Left hindlimb (tissue), 1 donor: ENCODE measurements at places on chromosomes 12 and 14.

- DNase-seq, result no peak
These were observed 34.8 kb downstream of the DIO3 start for GRCh38 chr14:101595887-101596721.

GRCh38 chr12:95653771-95654546, 102.7 kb upstream of the USP44 start:
- DNase-seq, result no peak

DNA sequence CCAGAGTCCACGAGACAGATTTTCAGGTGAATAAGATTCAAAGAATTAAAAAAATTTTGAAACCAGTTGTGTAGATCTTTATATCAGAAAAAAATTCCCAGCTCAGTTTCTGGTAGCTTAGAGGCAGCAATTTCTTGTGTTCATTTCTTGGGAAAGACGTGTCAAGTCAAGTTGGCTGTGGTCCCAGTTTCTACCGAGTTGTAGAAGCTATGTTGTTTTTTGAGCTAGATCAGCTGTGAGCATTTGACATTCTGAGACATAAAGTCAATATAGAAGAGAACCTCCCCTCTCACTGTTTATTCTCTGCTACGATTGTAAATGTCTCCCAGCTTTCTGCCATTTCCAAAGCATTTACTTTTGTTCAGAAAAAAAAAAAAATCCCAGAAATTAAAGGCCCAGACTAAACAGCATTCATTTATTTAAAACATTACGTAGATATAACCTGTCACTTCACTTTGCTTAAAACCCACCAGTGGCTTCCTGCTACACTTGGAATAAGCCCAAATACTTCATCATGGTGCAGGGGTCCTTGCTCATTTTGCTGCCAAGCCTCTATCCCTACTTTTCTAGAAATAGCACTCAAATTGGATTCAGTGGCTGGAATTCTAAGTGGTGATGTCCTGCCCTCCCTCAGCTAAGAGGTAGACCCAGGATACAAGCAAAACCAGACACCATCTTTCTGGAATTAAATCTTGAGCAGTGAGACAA, 20.6 kb upstream of the PYGL start:
- DNase-seq, result no peak

DNA sequence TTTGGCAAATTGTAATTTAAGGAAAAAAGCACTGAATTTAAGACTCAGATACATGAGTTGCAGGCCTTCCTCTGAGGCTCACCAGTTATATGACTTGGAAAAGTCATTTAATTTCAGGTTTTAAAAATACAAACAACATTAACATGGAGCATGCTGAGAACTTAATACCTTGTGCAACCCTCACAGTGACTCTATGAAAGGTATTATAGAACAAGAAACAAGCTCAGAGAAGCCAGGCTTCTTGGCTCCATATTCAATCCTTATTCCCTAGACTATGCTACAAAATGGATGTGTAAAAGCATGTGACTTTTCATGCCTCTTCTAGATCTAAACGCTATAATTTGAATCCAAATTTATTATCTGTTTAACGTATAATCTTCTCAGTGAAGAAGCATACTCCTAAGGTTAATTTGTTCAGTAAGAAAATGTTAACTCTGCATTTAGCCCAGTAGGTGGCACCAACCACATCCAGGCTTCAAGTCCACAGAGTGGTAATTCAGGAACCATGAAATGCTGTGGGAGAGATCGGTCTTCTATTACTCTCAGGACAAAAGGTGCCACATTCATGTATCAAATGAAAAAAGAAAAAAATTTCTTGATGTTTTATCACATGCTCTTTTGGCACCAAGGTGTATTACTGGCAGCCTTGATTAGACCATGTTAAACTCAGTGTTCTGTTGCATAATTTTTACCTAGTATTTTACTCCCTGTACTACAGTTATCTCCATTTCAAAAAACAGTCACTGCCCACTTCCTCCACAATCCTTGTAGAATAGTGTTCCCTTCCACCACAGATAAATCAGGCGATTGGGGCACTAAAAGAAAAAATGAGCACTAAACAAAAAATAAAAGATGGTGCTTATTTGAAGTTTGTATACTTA, 9.3 kb downstream of the CCDC196 start:
- peak; percentile 26 for DNase-seq

GRCh38 chr14:91456283-91456682, 38.7 kb upstream of the CCDC88C start:
- DNase-seq, result no peak

- peak; percentile 51 for DNase-seq
These were observed 189.7 kb downstream of the EPS8 start for GRCh38 chr12:15599266-15600037.

GRCh38 chr14:92348154-92348553, 25.2 kb downstream of the SLC24A4 start:
- no peak for DNase-seq

DNA sequence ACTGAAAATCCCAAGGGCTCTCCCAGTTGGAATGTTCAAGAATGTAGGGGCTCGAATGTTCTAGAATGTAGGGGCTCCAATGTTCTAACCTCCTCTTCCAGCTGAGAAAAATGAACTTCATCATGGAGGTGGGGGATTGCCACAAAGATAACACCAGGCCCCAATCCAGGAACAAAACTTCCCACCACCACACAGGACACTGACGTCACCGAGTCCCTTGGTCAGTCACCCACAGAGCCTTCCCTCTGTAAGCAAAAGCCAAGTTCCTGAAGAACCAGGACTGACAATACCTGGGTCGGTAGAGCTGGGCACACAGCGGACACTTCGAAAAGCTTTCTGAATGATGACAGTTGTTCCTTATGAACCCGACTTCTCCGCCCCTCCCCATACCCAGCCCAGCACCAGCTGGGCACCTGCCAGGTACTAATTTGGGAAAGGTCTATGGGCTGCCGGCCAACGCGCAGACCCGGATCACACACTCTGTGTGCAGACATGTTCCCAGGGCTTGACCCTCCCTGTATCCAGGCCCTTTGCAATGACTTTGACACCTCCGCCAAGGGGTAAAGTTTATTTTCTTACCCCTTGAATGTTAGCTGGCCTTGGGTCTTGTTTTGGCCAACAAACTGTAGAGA, 18.9 kb downstream of the ITPK1 start:
- DNase-seq, result no peak

- no peak for DNase-seq
These were observed 260.3 kb upstream of the E2F7 start for GRCh38 chr12:77325511-77326236.

DNA sequence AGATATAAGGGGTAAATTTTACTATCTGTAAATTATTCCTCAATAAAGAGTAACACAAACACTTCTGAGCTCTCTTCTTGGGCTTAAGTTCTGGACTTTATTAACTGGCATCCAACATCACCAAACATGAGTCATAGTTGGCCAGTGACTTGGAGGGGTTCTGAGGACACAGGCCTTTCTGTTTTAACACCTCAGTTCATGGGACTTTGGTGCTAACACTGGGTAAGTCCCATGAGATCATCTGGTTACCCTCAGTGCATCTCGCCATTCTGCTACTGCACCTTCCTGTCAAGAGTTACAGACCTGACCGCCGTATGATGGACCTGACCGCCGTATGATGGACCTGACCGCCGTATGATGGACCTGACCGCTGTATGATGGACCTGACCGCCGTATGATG, 9.9 kb downstream of the SLC15A4 start:
- DNase-seq, result no peak

DNA sequence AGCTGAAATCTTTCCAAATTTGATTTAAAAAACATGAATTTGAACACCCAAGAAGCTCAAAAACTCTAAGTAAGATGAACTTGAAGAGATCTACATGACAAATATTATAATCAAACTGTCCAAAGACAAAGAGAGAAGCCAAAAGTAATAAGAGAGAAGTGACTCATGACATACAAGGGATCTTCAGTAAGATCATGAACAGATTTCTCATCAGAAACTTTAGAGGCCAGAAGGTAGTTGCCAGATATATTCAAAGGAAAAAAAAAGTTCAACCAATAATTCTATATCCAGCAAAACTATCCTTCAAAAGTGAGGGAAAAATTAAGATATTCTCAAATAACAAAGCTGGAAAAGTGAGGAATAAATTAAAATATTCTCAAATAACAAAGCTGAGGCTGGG, 35.1 kb upstream of the MMP19 start:
- DNase-seq, result no peak

- no peak for DNase-seq
These were observed 57.4 kb downstream of the IFNG start for GRCh38 chr12:68102163-68102562.

DNA sequence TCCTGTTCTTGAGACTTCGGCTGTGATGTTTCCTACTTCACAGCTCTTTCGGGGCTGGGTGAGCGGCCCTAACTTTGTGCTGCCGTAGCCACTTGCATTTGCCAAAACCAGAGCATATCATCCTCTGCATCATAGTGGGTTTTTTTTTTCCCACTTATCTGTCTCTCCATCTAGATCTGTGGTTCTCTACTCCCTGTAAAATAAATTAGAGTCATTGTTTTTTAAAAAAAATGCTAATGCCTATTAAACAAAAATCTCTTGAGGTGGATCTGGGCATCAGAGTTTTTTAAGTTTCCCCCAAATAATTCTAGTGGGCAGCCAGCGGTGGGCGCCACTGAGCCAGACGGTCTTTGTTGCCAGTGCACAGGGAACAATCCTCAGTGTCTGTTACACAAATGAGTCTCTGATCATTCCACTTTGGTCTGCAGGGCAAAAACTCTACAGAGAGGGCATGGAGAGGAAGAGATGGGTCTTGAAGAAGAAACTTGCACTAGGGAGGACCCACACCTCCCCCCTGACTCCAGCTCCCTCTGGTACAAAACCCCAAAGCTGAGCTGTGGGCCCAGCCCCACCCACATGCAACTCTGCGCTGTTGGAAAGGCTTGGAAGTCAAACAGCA, 62.4 kb upstream of the BCL2L14 start:
- no peak for DNase-seq

DNA sequence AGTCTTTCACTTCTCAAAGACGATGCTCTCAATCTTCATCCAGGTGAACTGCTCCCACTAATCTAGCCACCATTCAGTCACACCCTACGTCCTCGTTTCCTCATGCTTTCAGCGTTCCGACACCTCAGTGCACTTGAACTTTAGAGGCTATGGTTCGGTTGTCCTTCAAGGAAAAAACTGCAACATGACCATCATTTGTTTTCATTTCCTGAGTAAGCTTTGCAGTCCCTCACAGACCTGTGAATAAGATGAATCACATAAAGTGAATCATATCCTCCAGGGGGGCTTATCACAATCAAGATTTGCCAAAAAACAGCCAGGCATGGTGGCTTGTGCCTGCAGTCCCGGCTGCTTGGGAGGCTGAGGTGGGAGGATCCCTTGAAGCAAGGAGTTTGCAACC, 80.2 kb downstream of the TMCC3 start:
- no peak for DNase-seq

- no peak for DNase-seq
These were observed 26.2 kb upstream of the ALX1 start for GRCh38 chr12:85253853-85254252.

GRCh38 chr12:109994401-109995175, 1.6 kb downstream of the GIT2 start:
- no peak for DNase-seq

DNA sequence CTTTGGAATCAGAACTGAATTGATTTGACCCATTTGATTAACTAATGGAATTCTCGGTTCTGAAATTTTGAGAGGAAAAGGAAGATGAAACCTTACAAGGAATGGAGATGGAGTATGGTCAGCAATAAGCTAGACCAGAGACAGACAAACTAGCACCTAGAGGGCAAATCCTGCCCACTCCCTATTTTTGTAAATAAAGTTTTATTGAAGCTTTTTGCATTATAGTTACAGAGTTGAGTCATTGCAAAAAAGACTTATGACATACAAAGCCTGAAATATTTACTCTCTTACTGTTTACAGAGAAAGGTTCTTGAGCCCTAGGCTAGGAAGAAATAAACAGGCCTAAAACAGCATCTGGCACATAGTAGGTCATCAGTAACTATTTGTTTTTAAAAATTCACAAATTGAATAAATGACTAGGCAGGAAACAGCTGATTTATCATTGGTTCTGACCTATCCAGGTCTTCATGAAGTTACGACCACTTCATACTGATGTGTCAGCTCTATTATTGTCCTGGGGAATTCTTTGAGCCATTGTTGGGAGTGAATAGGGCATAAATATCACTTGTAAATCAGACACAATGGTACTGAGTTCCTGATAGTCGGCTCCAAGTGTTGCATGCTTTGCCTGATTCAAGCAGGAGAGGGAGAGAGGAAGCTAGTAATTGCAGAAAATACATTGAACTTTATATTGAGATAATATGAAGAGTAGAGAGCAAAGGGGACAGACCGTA, 14.6 kb upstream of the STAB2 start:
- no peak for DNase-seq

GRCh38 chr12:100753837-100754236, 40.7 kb upstream of the ANO4 start:
- DNase-seq, result no peak

DNA sequence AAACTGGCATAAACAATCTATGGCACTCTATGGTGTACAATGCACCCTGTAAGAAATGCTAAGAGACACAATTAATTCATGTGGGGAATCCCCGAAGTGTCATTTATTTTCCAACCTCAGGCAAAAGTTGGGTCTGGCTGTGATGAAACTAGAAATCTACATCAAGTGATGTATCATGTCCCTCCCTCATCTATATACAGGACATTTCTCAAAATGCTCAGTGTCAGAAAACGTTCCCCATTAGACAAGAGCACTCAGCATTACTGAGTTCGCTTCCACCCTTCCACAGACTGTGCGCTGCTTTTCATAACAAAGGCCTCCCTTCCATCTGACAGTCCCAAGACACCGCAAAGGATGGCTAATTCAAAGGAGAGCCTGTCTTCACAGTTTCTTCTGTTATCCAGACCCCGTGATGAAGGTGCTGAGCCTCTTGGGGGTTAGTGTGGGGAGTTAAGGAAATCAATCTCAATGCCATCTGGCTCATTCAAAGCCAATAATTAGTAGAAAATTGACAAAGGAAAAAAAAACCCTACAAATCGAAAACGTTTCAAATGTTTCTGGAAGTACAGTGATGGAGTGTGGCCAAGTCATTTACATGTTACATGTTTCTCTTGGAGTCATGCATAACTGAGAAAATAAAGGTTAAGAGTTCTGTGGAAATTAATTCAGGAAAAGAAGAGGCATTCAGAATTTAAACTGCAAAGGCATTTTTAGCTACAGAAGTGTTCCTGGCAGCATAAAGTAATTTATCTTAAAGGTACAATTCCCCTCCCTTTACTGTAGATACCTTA, 7.5 kb downstream of the CCDC88C start:
- no peak for DNase-seq

GRCh38 chr12:107221913-107222312, 128.6 kb upstream of the CRY1 start:
- no peak for DNase-seq

DNA sequence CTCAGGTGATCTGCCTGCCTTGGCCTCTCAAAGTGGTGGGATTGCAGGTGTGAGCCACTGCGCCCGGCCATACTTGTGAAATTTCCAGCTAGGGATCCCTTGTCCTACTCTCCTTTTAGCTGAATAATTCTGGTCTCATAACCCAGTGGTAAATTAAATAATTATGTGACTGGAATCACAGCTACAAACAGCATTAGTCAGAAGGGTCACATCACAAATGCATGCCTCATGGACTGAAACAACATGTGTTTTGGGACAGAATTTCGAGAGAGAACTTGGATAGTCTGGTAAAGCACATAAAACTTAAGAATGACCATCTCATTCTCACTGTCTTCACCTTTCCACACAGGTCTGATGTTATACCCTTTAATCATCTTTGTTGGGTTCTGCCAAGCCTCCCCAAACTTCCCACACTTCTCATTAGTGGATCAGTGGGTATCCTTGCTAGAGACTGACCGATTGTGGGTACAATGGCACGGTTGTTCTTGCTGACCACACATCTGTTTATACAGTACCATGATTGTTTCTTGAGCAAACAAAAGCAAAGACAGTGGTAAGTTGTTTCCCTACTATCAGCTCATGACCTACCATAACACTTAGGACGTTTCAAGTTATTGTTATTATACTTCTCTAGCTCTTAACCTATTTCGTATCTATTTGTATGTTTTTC, 5.1 kb downstream of the GPRC5D start:
- no peak for DNase-seq
